Mesothelial cell of epicardium (in vitro differentiated cells): ENCODE measurements at places on chromosomes 6 and 20. TPM values are rescaled to one million over a fixed set of nuclear protein-coding genes. Genes with fewer than 3 reads are reported as not detected.

The GTF2H4 gene
- total RNA-seq = 62.1 to 65.4 TPM (median 62.2 TPM) in 3 replicates

The FKBP1A gene
- 130 to 135 TPM (median 132 TPM) in 3 replicates for total RNA-seq

The IL17F gene
- not detected in 3 replicates for total RNA-seq

The GNMT gene
- total RNA-seq = 1.2 to 1.7 TPM (median 1.4 TPM) in 3 replicates

The SYCP2 gene
- 1.8 to 2.8 TPM (median 2.3 TPM) in 3 replicates for total RNA-seq

The SLC35F1 gene
- total RNA-seq = 0.64 to 0.79 TPM (median 0.78 TPM) in 3 replicates

The CEP85L gene
- 20.6 to 23.5 TPM (median 23.1 TPM) in 3 replicates for total RNA-seq

The ZNF311 gene
- 2.1 to 2.6 TPM (median 2.3 TPM) in 3 replicates for total RNA-seq

The SPATA25 gene
- total RNA-seq = 3.2 to 4.0 TPM (median 3.4 TPM) in 3 replicates

The GNRH2 gene
- total RNA-seq = 1.6 to 2.1 TPM (median 1.9 TPM) in 3 replicates

The SLC4A11 gene
- total RNA-seq = 1.0 to 2.5 TPM (median 1.9 TPM) in 3 replicates

The DHX35 gene
- 15.2 to 16.7 TPM (median 15.9 TPM) in 3 replicates for total RNA-seq

The MAS1 gene
- not detected in 3 replicates for total RNA-seq

- no peaks in the 10 kb centered on the region for H3K27me3 ChIP-seq
- H3K4me3 ChIP-seq = no peak overlapping the region
- H3K36me3 ChIP-seq = no peaks in the 10 kb centered on the region
- no peak for DNase-seq
- no peaks in the 10 kb centered on the region for H3K4me1 ChIP-seq
- no peak overlapping the region for H3K27ac ChIP-seq
Observed at GRCh38 chr6:24464253-24465038, 24.9 kb downstream of the GPLD1 start.

DNA sequence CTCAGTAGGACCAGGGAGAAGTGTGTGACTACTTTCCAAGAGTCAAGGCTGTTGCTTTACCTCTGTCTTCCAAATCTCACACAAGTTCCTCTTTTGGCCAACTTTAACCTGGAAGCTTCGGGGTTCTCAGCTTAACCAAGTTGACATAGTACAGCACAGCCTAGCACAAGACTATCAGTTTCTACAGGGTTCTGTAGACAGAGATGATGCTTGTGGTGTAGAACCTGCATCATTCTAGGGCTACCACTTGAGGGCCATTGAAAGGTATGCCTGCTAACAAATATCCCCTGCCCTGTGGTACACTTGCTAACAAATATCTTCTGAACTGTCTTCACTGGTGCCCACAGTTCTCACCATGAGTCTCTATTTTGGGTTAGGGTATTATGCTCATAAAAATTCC, 62.0 kb upstream of the MAP3K7 start:
- no peak for DNase-seq
- peaks cover 35% of the 10 kb centered on the region for H3K27me3 ChIP-seq
- H3K36me3 ChIP-seq = no peaks in the 10 kb centered on the region
- no peak overlapping the region for H3K27ac ChIP-seq

GRCh38 chr6:103042336-103042735, 1648.8 kb downstream of the GRIK2 start:
- H3K36me3 ChIP-seq = no peaks in the 10 kb centered on the region
- peaks cover 10% of the 10 kb centered on the region for H3K4me1 ChIP-seq
- H3K27me3 ChIP-seq = no peaks in the 10 kb centered on the region
- H3K27ac ChIP-seq = no peak overlapping the region
- no peak for DNase-seq

DNA sequence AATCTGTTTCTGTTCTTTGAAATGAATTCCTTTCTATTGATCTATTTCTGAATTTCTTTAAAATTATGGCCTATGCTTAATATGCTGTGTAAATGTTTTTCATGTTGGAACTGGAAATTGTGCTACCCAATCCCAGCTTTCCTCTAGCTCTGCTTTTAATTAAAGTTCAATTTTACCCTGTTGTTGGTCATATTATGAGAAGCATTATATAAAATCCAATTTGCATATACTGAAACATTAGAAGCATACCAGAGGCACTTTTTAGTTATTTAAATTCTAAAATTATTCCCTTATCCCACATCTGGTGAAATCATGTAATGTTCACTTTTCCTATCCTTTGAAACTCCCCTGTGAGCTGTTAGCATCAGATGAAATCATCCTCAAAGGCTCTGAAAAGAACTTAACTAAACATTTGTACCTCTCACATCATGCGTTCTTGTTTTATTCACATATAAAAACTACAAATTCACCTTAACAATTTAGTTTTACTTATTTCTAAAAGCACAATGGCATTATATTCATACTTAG, 160.6 kb upstream of the COL21A1 start:
- DNase-seq = no peak
- H3K36me3 ChIP-seq = no peaks in the 10 kb centered on the region
- no peak overlapping the region for H3K27ac ChIP-seq
- H3K27me3 ChIP-seq = no peaks in the 10 kb centered on the region

DNA sequence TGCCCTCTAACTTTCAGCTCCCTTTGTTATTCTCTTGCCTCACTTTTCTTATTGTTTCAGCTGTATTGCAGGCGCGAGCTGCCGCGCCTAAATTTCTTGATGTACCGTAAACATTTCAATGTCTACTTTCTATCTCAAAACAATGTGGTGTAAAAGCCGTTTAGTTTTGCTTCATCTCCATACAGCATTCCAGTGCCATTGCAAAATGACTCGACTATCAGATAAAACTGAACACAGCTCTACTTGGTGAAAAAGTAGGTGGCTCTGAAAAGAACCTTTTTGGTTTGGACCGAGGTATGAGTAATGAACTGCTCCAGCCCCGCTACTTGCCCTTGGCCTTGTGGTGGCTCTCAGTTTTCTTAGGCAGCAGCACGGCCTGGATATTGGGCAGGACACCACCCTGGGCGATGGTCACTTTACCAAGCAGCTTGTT, 74.6 kb downstream of the OR2B2 start:
- no peak for DNase-seq
- H3K27ac ChIP-seq = no peak overlapping the region
- peaks cover 23% of the 10 kb centered on the region for H3K4me1 ChIP-seq
- no peaks in the 10 kb centered on the region for H3K27me3 ChIP-seq
- H3K36me3 ChIP-seq = peaks cover 2% of the 10 kb centered on the region

GRCh38 chr20:8271727-8272126, 139.7 kb downstream of the PLCB1 start:
- H3K27ac ChIP-seq = no peak overlapping the region
- peaks cover 11% of the 10 kb centered on the region for H3K27me3 ChIP-seq
- no peaks in the 10 kb centered on the region for H3K36me3 ChIP-seq
- no peaks in the 10 kb centered on the region for H3K4me1 ChIP-seq
- no peak overlapping the region for H3K4me3 ChIP-seq

DNA sequence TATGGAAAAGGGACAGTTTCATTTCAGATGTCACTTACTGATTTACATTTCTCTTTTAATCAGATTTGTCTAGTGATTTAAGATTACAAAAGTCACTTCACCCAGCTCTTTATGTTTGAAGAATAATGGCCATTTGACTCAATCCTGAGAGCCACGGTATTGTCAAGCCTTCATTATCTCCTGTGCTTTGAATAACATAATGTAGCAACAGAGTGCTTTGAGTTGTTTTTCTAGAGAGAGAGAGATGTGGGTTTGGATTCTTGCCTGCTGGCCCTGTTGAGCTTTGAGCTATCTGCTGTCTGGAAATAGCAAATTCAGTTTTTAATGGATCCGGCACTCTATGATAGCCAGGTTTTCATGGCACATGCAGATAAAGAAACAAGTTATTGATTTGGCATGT, 478.4 kb upstream of the SOX4 start:
- peak overlapping the region; percentile 74 for H3K27ac ChIP-seq
- no peak for DNase-seq
- H3K4me3 ChIP-seq = no peak overlapping the region
- H3K27me3 ChIP-seq = no peaks in the 10 kb centered on the region
- H3K36me3 ChIP-seq = no peaks in the 10 kb centered on the region

DNA sequence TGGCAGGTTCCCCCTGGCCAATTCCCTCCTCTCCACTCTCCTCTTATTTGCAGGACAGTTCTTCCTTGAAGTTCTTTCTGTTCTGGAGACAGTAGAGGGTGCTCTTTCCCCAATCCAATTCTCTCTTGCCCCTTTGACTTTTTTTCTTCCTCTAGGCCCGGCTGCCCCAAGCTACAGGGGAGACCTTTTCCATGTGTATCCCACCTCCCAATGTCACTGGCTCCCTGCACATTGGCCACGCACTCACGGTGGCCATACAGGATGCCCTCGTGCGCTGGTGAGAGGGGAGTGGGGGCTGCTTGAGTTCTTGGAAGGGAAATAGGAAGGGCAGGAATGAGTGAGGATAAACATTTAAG, 1.5 kb downstream of the VARS2 start:
- H3K4me3 ChIP-seq = peak overlapping the region; percentile 87
- no peak overlapping the region for H3K27ac ChIP-seq
- H3K36me3 ChIP-seq = peaks cover 29% of the 10 kb centered on the region
- no peaks in the 10 kb centered on the region for H3K27me3 ChIP-seq
- DNase-seq = no peak
- H3K4me1 ChIP-seq = peaks cover 24% of the 10 kb centered on the region

DNA sequence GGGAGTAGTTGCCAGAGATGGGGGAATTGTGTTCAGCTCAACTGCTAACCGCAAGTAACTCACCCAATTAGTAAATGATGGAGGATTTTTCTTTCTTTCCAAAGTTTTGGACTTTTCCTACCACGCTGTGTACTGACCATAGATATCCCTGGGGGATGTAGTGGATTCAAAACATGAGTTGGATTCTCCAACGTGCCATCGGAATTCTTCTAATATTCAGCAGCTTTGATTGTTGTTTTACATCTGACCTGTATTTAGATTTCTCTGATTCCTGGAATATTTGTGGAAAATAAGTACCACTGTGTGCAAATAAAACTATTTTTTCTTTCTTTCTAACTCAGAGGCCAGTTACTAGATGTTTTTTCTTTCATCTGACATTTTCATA, 1.1 kb downstream of the CCDC170 start:
- peak overlapping the region; percentile 71 for H3K4me3 ChIP-seq
- peaks cover 16% of the 10 kb centered on the region for H3K4me1 ChIP-seq
- peaks cover 54% of the 10 kb centered on the region for H3K27me3 ChIP-seq
- H3K27ac ChIP-seq = peak overlapping the region; percentile 81
- no peak for DNase-seq
- no peaks in the 10 kb centered on the region for H3K36me3 ChIP-seq

GRCh38 chr6:145277358-145278086, 457.8 kb downstream of the EPM2A start:
- no peak for DNase-seq
- H3K36me3 ChIP-seq = no peaks in the 10 kb centered on the region
- no peak overlapping the region for H3K27ac ChIP-seq
- H3K4me3 ChIP-seq = no peak overlapping the region
- H3K4me1 ChIP-seq = peaks cover 9% of the 10 kb centered on the region

- H3K27ac ChIP-seq = no peak overlapping the region
- peaks cover 49% of the 10 kb centered on the region for H3K27me3 ChIP-seq
- H3K4me1 ChIP-seq = no peaks in the 10 kb centered on the region
- DNase-seq = peak; percentile 17
Observed at GRCh38 chr20:33162753-33163152, 5.2 kb upstream of the BPIFA2 start.

GRCh38 chr6:118669561-118669960, 18.2 kb upstream of the CEP85L start:
- no peaks in the 10 kb centered on the region for H3K27me3 ChIP-seq
- H3K4me3 ChIP-seq = no peak overlapping the region
- no peak for DNase-seq
- H3K27ac ChIP-seq = peak overlapping the region; percentile 79

GRCh38 chr20:24785141-24786110, 163.6 kb upstream of the CST7 start:
- H3K27me3 ChIP-seq = peaks cover 9% of the 10 kb centered on the region
- H3K27ac ChIP-seq = peak overlapping the region; percentile 55
- no peaks in the 10 kb centered on the region for H3K36me3 ChIP-seq
- H3K4me3 ChIP-seq = no peak overlapping the region
- peaks cover 7% of the 10 kb centered on the region for H3K4me1 ChIP-seq
- no peak for DNase-seq

- H3K27ac ChIP-seq = no peak overlapping the region
- H3K4me1 ChIP-seq = no peaks in the 10 kb centered on the region
- H3K27me3 ChIP-seq = peaks cover 43% of the 10 kb centered on the region
- no peak for DNase-seq
Observed at GRCh38 chr6:1424306-1424927, 35.0 kb downstream of the FOXF2 start.

DNA sequence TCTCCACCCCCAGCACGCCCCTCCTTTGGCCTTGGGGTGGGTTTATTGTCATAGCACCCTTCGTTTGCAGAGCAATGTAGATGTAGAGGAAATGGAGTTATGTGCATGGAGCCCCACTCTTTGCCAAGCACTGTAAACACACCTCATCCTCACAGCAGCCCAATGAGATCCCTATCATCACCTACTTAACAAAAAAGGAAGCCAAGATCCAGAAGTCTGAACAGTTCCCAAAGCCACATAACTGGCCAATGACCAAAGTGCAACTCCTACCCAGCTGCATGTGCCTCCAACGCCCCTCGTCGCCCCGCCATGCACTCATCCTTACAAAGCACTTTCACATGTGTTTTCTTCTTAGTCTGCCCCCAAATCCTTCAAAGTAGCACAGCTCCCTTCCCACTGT, 21.8 kb upstream of the FOXQ1 start:
- no peaks in the 10 kb centered on the region for H3K36me3 ChIP-seq
- no peak overlapping the region for H3K27ac ChIP-seq
- DNase-seq = no peak
- no peaks in the 10 kb centered on the region for H3K4me1 ChIP-seq
- H3K27me3 ChIP-seq = peaks cover 53% of the 10 kb centered on the region

GRCh38 chr20:1336699-1337367, 7.9 kb upstream of the SDCBP2 start:
- no peak overlapping the region for H3K27ac ChIP-seq
- H3K4me3 ChIP-seq = no peak overlapping the region
- peaks cover 9% of the 10 kb centered on the region for H3K36me3 ChIP-seq
- H3K4me1 ChIP-seq = no peaks in the 10 kb centered on the region
- no peaks in the 10 kb centered on the region for H3K27me3 ChIP-seq

DNA sequence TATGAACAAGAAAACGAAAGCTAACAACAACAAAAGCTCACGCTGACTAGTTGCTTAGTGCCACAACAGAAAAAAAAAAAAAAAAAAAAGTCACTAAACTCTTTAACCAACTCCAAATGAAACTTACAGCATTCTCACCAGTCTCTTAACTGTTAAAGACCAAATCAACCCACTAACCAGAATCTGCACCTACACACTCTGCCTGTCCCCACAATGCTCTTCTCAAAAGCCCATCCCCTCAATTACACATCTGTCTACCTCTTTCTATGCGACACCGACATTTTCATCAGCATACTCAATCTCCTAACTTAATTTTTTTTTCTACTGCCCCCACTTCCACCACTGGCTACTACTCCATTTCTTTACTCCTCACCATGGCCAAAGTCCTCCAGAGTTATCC, 34.3 kb downstream of the NOL7 start:
- H3K27me3 ChIP-seq = no peaks in the 10 kb centered on the region
- H3K4me3 ChIP-seq = no peak overlapping the region
- H3K4me1 ChIP-seq = peaks cover 6% of the 10 kb centered on the region
- H3K36me3 ChIP-seq = peaks cover 8% of the 10 kb centered on the region

GRCh38 chr6:101208152-101208551, 185.4 kb upstream of the GRIK2 start:
- H3K27ac ChIP-seq = no peak overlapping the region
- H3K36me3 ChIP-seq = no peaks in the 10 kb centered on the region
- DNase-seq = no peak
- H3K27me3 ChIP-seq = no peaks in the 10 kb centered on the region
- no peak overlapping the region for H3K4me3 ChIP-seq

DNA sequence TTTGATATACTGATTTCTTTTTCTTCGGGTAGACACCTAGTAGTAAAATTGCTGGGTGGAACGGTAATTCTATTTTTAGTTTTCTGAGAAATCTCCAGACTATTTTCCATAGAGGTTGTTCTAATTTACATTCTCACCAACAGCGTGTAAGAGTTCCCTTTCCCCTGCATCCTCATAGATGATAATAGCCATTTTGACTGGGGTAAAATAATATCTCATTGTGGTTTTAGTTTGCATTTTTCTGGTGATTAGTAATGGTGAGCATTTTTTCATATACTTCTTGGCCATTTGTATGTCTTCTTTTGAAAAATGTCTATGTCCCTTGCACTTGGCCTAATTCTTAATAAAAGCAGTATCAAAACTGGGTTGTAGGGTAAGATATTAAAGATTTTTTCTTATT, 148.9 kb upstream of the SIM1 start:
- H3K27me3 ChIP-seq = no peaks in the 10 kb centered on the region
- H3K4me3 ChIP-seq = no peak overlapping the region
- peaks cover 4% of the 10 kb centered on the region for H3K36me3 ChIP-seq
